ENCODE measurements at places on chromosomes 2 and 18.

GRCh38 chr2:128444816-128445522 lies 126.3 kb upstream of the HS6ST1 start:
- DNase-seq = no peak

GRCh38 chr2:128323555-128323931 lies 4.9 kb upstream of the HS6ST1 start:
- no peak for DNase-seq

DNA sequence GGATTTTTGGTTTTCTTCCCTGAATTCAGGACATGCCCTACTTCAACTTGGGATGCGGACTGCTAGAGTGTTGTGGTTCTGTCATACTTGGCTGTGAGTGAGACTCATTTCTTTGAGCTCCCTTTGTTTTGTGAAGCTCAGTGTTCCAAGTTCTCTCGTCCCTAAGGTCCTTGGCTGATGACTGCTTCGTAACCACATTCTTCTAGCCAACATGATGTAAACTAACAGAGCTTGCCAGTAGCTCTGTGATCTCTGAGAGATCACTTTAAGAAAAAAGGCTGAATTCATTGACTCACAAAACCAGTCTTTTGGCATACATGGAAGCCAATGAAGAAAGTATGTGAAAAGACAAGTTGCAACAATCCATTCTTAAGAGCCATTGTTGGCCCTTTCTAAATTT lies 96.9 kb upstream of the MSTN start:
- peak; percentile 54 for DNase-seq

DNA sequence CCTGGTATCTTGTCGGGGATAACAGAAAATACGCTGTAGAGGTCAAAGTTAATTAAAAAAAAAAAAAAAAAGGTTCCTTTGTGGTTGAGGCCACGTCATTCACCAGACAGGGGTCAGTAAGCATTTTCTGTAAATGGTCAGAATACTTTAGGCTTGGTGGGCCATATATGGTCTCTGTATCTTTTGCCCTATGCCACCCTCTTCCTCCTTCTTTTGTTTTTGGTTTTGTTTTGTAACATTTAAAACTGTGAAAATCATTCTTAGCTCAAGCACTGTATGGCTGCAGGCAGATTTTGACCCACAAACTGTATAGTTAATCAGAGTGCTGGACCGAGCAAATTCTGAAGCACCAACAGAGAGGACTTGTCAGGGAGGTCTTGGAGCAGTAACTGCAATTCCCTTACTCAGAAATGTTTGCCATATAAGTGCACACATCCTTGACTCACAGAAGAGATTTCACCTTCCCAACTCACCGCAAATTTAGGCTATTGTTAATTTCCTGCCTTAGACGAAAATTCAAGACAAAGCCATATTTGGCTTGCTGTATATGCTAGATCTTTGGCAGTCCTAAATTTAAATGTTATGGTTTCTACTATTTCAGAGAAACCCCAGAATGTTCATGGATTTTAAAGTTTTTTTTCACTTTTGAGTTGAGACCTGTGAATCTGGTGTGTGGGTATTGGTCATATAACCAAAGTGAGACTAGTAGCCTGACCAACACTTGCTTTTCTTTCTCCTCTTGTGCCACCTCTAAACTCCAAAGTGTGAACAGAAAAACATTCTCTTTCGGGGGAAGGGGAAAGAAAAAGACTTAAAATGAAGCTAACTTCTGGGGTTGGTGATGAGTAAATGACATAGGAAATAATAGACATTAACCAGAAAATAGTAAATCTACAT lies 65.4 kb downstream of the DOCK10 start:
- DNase-seq = no peak

DNA sequence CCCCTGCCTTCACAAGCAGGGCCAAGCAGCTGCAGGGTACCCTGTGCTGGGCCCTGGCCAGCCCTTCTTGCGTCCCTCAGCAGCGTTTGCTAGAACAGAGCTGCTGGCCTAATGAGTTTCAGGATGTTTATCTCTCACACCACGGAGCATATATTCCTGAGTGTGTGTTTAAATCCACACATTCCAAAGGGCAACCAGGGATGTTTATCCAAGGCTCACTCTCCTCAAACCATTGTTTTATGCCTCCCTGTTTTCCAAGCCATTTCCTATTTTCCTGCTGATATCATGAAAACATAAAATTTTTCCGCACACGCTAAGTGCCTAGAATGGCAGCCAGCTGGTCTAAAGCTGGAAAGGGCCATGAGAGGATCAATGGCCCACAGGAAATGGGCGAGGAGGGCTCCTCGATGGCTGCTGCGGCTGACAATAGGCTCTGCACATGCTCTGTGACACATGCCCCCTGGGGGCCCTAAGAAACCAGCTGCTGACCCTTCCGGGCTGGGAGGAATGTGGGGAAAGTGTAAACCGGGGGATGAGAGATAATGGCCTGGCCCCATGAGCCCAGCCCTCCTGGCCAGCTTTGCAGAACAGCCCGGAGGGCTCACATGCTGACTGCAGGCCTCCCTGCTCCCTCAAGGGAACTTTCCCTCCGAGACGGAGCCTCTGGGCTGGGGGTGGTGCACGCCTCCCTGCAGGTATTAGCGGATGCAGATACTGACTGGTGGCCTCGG lies 194.0 kb downstream of the NDUFA10 start:
- no peak for DNase-seq

DNA sequence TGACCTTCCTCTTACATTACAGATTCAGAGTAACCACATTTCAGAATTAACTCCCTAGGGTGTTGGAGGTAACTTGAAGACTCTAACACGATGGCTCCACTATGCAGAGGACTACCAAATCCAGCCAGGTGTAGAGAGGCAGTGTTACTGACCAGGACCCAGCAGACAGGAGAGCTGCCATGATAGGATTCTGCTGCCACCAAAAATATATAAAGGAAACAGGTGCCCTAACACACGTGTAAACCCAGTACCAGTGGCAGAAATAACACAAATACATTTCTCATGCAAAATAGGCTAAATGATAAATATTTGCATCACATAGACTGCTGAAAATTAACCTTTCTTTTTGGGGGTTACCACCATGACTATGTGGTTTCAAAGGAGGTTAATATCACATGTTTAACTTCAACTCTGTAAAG lies 7.0 kb downstream of the ZBTB14 start:
- DNase-seq = no peak

DNA sequence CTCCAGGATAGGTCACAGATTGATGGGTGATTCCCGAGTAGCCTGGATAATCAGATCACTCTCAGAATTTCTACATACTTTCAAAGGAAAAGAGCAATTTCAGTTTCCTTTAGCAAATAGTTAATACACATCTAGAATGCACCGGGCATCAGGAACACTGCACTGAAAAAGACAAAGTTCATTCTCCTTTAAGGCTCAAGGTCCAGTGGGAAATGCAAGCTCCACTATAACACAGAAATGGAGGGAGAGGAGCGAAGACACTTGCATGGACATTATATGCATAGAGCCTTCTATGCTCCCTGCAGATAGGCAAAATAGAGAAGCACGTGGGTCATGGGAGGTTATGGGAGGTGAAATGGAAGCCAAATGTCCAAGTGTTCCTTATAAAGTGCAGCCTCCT lies 49.1 kb downstream of the SLC9A4 start:
- DNase-seq = no peak

- no peak for DNase-seq
Measured at GRCh38 chr2:236728916-236729670, 159.5 kb downstream of the ACKR3 start.

GRCh38 chr18:41938445-41938844 lies 16.6 kb upstream of the PIK3C3 start:
- peak; percentile 90 for DNase-seq

DNA sequence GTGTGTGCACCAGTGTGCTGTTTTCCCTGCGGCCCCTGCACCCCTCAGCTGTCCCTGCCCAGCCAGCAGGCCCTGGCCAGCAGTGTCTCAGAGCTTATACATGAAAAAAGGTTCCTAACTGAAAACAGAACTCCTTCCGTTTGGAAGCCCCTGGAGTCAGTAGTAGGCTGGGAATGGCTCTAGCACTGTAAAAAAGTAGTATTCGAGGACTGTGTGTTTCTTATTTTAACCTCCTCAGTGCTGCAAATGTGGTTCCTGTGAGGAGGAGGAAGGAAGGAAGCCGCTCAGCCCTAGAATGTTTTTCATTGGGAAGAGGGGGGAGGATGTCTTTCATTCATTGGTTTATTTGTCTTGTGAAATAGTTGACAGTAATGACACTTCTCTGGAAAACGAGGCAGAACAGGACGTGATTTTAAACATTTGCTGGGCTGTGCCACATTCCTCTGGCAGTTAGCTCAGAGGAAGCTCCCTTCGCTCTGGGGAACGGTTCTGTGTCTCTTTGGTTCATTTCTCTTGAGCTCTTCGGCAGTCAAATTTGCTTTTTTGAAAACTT lies 103.5 kb downstream of the SPTBN1 start:
- DNase-seq = peak; percentile 95

DNA sequence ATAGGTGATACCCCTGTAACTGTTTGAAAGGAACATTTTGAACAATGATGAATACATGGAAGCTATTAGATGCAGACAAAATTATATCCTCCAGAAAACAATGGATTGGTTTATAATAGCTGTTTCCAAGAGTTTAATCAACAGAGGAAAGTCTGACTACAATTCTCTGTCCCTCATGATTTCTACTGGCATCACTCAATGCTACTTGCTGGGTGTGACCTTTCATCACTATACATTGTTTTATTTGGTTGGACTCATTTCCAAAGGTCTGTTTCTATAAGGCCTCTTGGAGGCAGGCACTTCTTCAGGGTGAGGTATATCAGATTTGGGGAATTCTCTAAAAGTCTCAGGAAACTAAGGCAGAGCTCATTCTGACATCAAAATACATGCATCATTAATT lies 636.1 kb upstream of the SLC8A1 start:
- DNase-seq = no peak

GRCh38 chr2:188523919-188524318 lies 232.2 kb downstream of the GULP1 start:
- peak; percentile 30 for DNase-seq

- DNase-seq = no peak
Measured at GRCh38 chr2:181309586-181309985, 147.6 kb upstream of the ITGA4 start.

DNA sequence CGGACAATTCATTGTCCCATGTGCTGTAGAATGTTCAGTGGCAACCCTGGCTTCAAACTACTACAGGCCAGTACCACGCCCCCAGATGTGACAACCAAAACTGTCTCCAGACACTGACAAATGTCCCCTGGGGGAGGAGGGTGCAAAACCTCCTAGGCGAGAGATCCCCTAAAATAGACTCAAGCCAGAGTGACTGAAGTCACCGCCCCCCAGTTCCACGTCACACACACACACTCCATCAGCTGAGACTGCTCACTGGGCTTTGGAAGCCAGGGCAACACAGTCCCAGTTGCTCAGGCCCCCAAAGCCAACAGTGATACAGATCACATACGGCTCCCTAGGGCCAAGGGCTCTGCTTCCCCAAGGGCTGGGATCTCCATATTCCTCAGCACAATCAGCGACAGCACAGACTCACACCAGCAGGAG lies 19.1 kb downstream of the HDAC4 start:
- no peak for DNase-seq

DNA sequence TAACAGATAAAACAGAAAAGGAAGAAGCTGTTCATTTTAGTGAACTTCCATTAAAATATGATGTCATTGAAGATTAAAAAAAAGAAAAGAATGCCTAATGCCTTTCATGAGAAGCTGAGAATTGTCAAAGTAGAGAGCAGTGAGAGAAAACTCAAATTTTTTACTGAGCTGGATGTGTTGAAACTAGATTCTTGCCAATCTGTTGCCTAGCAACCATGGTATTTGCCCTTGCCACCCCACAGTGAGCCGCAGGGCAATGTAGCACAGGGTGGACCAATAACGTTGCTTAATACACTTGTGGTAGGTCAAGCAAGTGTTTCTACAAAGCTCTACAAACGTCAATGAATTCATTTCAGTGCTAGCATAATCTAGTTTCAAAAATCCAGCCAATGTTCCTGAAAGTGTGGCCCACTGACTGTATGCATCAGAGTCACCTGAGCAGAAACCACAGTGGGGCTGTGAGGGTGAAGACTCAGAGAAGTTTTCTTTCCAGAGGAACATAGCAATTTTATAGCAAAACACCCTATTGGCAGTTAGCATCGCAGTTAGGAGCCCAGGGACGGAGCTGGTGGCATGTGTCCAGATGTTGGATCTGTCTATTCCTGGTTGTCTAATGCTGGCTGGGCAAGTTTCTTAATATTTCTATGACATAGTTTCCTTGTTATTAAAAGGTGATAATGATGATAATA lies 132.2 kb downstream of the DOCK10 start:
- DNase-seq = peak; percentile 77

DNA sequence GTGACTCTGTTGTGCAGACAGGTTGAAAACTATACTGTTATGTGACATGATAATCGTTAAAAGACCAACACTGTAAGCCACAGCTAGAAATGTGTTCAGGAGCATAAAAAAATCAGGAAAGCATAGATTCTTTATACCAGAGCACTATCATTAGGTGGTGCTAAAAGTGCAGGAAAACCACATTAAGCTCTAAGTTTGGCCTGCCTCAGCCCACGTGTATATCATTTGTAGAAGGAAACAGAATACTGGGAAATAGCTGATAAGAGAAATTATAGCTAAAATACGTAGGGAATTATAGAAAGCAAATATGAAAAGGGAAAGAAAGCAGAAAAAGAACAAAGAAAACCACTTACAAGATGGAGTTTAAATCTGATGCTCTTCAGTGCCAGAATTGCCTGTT lies 26.5 kb upstream of the C2orf74 start:
- DNase-seq = peak; percentile 34

DNA sequence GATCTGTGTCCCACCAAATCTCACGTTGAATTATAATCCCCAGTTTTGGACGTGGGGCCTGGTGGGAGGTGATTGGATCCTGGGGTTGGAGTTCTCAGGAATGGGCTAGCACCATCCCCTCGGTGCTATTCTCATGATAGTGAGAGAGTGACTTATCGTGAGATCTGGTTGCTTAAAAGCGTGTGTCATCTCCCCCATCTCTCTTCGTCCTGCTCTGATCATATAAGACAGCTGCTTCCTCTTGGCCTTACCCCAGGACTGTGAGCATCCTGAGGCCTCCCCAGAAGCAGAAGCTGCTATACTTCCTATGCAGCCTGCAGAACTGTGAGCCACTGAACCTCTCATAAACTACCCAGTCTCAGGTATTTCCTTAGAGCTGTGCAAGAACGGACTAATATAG lies 163.7 kb upstream of the NDUFV2 start:
- DNase-seq = no peak

DNA sequence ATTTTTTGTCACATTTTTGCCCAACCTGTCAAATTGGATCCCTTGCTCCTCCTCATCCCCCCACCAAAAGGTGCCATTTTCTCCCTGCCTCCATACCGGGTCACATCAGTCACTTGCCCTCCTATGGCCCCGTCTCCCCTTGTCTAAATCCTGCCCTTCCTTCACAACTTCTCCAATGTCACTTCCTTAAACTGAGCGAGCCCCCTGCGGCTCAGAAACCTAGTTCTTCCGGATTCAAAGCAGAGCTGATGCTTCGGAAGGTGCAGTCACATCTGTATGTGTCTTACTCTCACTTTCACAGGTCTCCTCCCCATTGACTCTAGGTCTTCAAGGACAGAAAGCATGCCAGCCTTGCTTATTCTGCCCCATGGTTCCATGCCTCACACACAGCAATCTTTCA lies 22.1 kb downstream of the TNP1 start:
- DNase-seq = no peak

- DNase-seq = no peak
Measured at GRCh38 chr2:220417503-220417902, 790.1 kb downstream of the SLC4A3 start.

GRCh38 chr18:36685580-36685979 lies 143.2 kb downstream of the TPGS2 start:
- DNase-seq = no peak

- DNase-seq = peak; percentile 13
Measured at GRCh38 chr2:20382965-20383810, 32.5 kb upstream of the PUM2 start.

GRCh38 chr2:119073213-119073612 lies 85.3 kb downstream of the C1QL2 start:
- DNase-seq = no peak
